Adipocyte (in vitro differentiated cells): ENCODE measurements at places on chromosomes 3 and 15.

GRCh38 chr3:115595611-115596275, 27.6 kb upstream of the GAP43 start:
- DNase-seq, result no peak

DNA sequence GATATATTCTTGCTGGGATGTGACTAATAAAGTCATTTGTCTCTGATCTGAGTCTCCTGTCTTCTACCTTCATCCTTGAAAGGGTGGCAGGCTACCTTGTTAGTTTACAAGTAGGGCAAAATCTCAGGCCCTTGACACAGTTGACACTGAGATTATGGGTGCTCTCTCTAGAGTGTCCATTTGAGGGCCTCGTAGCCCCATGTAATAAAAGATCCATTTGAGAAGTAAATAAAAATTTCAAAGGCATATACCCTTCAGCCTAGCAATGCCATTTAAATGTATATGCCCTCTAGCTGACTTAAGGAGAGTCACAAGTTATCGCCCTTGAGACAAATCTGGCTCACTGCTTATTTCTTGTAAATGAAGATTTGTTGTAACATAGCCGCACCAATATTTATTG, 98.6 kb downstream of the TCF12 start:
- DNase-seq, result no peak

DNA sequence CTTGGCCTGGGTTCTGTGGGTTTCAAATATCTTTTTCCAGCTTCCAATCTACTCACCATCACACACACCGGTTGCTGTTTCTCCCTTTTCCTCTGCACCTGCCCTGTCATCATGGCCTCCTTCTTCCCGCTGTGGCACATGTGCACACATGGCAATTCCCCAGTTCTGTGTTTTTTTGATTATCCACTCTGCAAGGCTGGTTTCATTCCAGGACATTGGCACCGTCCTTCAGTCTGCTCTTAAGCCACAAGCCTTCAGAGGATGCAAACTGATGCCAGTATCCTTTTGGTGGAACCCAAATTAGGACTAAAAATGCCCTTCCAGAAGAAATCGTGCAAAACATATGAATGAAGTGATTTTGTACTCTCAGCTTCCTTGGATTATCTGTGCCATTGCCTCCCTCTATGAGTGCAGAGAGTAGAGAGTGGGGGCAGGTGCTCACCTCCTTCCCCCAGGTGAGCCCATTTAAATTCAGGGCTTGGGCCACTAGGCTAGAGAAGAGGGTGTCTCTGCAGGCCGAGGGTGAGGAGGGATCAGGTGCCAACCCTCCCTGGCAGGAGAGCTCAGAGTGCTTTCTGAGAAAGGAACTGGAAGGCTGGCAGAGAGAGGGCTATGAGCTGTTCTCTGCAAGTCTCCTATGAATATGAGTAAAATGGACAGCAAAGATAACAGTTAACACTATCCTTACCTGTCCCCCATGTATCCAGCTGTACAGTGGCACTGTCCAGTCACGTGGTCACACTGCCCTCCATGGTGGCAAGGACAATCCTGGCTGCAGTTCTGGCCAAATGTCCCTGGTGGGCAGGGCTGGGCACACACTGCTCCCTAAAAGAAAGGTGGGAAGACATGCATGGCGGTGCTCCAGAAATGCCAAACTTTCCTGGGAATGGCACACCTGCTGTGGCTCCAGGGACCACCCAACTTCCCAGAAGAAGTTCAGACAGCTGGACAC, 100.8 kb downstream of the RAB11A start:
- no peak for DNase-seq

- DNase-seq, result no peak
Observed at GRCh38 chr3:39317571-39318169, 11.8 kb upstream of the CCR8 start.

DNA sequence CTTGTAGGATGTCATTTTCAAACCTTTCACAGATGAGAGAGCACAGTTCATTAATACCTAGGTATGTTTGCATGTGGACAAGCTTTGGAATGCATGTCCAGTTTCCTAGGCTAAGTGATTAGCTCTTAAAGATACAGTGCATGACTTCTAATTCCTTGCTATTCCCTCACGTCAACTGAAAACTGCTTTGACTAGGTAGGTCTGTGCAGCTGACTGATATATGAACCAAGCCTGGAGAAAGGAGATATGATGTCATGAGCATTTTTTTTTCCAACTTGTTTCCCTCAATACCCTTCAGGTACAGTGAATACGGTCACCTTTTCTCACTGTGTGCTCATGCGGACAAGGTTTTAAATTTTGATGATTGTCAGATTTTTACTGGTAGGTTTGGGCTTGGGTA, 41.6 kb upstream of the TASOR start:
- DNase-seq, result no peak

DNA sequence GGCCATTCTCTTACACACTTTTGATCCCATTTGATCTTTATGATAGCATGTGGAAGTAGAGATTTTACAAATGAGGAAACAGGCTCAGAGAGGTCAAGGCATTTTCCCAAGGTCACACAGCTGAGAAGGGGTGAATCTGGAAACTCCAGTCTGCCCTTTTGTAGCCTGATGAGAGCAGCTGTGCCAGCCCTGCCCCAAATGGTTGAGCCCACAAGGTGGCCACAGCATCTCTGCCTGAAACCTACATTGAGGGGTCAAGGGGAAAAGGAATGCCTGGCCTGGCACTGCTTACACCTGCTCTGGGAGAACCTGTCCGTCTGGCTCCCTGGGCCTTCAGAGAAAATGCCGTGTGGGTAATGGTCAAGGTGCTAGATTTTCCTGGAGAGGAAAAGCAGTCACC, 200.2 kb upstream of the LINGO1 start:
- no peak for DNase-seq

- DNase-seq, result no peak
Observed at GRCh38 chr3:4394048-4394447, 73.0 kb downstream of the SUMF1 start.

DNA sequence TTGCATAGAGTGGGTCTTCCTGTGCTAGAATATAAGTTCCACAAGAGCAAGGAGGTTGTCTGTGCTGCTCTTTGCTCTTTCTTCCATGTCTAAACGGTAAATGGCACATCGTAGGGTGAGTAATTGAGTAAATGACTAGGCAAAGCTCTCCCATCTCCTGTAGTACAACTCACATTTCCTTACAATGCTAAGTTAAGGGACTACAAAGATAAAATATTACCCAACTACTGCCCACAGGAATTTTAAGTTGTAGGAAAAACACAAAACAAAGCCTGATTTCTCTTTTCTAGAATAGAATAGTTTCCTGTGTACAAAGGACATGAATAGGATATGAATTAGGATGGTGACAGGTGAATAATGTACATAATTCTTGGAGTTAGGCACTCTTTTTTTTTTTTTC, 19.9 kb upstream of the LRIG1 start:
- peak; percentile 62 for DNase-seq

- DNase-seq, result no peak
Observed at GRCh38 chr15:68348081-68348480, 70.5 kb downstream of the FEM1B start.

GRCh38 chr15:34773013-34773412, 18.2 kb upstream of the GJD2 start:
- no peak for DNase-seq

DNA sequence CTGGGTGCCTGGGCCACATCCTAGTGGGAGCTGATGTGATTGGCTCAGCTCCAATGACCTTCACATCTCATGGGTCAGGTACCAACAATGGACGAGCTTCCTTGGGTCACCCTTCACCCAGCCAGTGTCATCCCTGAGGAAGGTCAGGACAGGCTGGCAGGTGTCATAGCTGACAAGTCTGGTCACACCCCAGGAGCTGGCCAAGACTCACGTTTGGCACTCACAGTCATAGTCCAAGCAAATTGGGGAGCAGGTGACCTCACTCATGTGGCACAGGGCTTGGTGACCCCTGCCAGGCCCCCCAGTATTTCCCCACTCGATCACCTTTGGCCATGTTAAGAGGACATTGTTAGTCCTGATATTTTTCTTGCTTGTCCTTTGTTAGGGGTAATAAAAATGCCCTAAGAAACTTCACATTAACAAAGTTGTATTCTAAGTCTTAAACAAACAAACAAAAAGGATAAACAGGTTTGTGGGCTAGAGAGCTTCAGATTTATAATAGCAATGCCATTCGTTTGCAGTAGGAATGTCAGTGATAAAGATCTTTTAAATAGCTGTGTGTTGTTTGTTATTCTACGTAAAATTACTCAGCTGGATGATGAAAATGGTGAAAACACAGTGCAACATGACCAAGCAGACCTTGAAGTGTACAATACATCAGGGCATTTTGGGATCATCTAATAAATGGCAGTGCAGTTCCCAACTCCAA, 79.5 kb upstream of the POMGNT2 start:
- peak; percentile 91 for DNase-seq

GRCh38 chr3:4290272-4290893, 12.8 kb upstream of the SETMAR start:
- DNase-seq, result peak; percentile 77

- DNase-seq, result no peak
Observed at GRCh38 chr15:52006702-52007340, 12.2 kb upstream of the MAPK6 start.

DNA sequence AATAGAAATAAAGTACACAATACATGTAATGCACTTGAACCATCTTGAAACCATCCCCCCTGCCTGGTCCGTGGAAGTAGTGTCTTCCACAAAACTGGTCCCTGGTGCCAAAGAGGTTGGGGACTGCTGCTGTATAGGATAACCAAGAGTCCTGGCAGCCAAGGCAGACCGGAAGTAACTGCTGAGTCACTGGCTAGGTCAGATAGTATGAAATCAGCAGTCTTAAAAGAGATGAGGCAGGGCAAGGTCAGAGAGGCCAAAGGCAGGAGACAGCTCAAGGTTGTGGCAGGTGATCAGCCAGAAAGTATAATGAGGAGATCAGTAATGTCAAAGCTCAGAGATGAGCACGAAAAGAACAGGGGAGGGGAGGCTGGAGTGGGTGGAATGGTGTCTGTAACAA, 60.2 kb downstream of the MAP3K13 start:
- DNase-seq, result peak; percentile 9

DNA sequence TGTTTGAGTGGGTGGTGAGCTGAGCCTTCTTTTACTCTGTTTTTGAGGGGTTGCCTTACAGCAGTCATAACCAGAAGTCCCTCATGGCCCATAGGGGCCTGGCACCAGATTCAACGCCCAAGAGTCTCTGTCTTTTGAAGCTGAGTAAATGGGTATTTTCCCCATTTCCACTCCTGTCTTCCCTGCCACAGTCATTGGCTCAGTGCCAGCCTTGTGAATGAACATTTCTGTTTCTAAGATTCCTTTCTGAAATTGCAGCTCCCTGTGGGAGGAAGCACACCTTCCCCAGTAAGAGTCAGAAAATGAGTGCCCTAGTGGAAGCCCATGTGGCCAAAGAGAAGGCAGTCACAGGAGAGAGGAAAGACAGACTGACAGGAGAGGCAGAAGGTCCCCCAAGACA, 43.7 kb upstream of the POLR2M start:
- no peak for DNase-seq

DNA sequence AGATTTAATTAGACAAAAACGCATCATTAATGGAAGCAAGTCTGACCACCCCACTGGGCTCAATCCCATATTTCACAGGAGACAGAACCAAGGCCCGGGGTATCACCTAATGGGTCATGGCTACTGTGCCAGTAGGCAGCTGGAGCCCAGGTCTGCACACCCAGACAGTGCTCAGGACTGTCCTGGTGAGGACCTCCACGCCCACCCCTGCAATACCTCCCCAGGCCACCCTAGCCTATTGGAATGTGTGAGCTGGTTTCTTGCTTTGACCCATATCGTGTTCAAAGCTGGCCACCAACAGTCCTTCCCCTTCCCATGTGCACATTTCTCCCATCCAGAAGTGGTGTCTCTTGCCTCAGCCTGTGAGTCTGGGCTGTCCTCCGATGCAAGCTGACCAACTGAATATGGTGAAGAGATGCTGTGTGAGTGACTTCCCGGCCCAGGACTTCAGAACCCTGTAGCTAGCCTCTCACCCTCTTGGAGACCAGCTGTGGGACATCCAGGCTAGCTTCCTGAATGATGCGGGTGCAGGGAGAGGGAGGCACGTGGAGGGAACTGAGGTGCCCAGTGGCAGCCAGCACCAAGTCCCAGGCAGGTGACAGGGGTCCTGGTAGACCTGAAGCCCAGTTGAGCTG, 19.1 kb downstream of the SLC6A20 start:
- no peak for DNase-seq

DNA sequence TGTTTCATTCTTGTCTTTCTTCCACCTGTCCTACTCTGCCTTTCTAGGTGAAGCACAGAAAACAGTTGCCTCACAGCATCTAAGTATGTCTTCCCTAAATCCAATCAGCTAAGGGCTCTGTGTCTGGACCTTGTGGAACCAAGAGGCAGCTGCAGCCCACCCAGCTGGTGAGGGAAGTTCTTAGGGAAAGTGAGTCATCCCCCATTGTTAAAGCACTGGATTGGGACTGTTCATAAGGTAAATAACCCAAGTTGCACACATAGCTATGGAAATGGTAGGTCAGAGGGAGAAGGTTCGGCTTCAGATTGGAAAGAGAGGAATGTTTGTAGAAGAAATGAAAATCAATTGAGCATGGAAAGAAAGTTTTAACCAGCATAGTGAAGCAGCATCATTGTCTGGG, 18.0 kb upstream of the ARNT2 start:
- no peak for DNase-seq

GRCh38 chr3:19559724-19560442, 374.1 kb downstream of the EFHB start:
- DNase-seq, result no peak

GRCh38 chr15:80776420-80777045, 2.6 kb upstream of the CEMIP start:
- peak; percentile 93 for DNase-seq

GRCh38 chr3:182464513-182465145, 328.7 kb upstream of the ATP11B start:
- no peak for DNase-seq

DNA sequence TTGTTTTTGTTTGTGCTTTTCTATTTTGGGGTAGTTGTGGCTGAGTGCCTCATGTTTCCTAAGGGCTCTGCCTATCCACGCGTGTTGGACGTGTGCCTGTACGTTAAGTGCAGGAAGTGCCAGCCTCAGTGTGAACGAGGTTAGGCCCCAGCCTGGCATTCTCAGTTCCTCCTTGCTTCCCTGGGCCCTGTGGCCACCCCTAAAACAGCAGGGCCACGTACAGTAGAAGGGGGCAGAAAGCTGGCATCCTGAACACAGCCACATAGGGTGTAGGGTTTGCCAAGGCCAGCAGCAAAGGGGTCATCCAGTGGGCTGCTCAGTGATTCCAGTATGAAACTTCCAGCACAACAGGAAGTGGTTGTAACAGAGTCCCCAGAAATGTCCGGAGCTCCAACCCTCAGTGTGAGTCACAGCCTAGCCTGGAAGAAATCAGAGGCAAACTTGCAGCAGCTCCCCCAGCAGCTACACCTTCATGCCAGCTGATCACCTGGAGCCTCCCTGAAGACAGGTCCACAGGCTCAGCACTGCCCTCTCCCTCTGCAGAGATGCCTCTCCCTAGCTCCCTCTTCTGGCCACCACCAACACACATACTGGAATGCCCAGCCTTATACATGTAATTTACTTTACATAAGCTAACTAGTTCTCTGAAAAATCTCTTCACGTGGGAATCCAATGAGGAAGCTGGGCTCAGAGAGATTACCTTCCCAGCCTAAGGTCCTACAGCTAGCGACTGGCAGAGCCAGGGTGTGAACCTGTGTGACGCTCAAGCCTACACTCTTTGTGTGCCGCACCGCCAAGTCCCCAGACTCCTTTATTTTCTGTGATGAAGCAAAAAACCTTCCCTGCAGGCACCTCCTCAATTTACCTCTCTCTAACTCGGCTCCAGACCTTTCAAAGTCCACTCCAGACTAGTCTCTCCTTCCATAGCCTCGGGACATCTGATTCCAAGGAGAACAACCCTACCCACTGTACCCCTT, 26.6 kb downstream of the ILDR1 start:
- peak; percentile 48 for DNase-seq

GRCh38 chr3:180657094-180657493, 22.2 kb downstream of the CCDC39 start:
- DNase-seq, result no peak
